GF-D8 (cell line): ENCODE measurements at places on chromosomes 2 and 18.

DNA sequence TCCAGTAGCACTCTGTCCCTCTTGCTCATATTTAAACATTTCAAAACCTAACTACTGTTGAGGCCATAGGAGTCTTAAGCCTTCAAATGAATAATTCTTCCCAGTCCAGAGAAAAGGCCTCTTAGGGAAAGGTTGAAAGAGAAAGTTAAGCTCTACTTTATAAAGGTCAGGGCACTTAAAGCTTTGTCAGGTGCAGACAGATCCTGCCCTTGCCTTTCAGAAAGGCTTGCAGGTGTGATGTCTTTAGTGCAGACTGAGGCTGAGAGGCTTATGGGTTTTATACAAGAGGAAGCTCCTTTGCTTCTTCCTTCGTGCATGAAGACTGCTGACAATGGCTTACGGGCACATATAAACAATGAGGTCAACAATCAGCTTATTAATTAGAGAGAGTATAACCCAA is 105.0 kb upstream of the LINC00305 start:
- DNase-seq: no peak

GRCh38 chr2:67318993-67319481 is 78.1 kb upstream of the ETAA1 start:
- no peak for DNase-seq

DNA sequence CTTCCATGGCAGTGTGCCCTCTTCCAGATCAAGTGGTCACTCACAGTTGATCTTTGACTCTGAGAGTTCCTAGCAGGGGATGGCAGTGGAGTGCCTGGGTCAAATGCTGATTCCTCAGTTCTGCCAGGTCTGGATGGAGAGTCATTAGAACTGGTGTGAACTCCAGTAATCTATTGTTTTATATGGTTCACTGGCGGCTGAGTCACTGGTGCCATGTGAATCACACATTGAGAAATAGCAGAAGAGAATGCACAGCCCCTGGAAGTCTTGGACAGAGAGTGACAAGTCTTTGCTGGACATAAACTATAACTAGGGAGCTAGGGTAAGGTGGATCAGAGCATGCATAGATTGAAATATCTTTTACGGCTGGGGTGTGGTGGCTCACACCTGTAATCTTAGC is 86.9 kb downstream of the EIF2AK3 start:
- no peak for DNase-seq

- DNase-seq: no peak
These were observed 33.9 kb upstream of the IKZF2 start for GRCh38 chr2:213185147-213185822.

DNA sequence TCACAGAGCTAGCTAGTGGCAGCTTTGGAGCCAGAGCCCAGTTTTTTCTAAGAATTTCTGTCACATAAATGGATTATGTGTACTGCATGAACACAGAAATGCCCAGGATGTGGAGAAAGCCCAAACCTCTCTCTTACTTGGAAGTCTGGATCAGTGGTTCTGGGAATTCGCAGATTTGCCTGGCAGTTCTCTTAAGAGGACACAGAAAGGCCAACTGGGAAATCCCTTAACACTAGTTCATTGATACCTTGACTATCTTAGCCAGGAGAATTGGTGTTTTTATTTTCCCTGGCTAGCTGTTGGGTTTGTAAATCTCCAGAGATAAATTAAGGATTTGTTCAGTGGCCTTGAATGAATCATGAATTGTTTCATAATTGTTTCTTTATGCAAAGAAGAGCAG is 95.3 kb downstream of the DPP10 start:
- no peak for DNase-seq
